Activated CD8-positive, alpha-beta memory T cell treated with anti-CD3 and anti-CD28 coated beads for 4 hours (primary cell): ENCODE measurements at places on chromosomes 6 and 20.

DNA sequence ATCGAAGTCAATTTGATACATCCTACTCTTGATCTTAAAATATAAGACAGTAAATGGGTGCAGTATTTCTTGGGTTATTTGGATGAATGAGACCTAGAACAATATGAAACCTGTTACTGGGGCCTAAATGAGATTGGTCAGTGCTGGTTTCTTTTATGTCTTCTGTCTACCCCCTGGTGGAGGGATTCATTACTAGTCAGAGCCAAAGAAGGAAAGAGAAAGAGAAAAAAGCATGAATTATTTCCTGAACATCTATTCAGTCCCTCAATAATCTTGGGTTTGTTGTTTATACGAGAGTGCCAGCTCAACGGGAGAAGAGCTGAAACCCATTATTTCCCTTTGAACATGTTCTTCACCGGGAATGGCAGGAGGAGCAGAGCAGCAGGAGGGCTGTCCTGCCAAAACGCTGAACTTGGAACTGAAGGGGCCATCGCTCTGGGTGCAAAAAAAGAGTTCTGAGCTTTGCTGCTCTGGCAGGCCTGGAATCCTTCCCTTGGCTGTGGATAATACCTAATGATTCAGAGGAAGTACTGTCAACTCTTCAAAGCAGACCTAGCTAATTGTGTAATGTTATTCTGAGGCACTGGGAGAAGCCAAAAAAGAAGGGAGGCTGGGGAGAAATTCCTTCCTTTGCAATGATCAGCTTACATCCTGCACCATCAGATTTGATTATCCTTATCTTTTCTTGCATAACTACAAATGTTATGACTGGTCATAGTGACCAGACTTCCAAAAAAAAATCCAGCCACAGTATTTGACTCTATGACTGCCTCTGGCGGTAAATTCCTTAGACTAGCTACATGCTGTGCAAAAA lies 72.0 kb downstream of the BLOC1S5 start:
- DNase-seq, result no peak

DNA sequence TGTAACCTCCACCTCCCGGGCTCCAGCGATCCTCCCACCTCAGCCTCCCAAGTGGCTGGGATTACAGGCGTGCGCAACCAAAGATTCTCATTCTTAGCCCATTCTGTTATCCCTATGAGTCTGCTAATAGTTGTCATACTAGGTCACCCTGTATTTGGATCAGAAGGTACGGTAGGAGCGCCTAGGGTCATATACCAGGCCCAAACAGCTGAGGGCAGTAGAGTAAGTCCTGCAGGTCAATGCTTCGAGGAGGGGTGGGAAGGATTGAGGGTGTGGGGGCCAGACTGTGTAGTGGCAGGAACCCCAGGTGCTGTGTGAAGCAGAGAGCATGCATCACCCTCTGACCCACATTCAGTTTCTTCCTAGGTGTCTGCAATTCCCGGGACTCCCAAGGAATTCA lies 22.7 kb upstream of the POU5F1 start:
- no peak for DNase-seq

DNA sequence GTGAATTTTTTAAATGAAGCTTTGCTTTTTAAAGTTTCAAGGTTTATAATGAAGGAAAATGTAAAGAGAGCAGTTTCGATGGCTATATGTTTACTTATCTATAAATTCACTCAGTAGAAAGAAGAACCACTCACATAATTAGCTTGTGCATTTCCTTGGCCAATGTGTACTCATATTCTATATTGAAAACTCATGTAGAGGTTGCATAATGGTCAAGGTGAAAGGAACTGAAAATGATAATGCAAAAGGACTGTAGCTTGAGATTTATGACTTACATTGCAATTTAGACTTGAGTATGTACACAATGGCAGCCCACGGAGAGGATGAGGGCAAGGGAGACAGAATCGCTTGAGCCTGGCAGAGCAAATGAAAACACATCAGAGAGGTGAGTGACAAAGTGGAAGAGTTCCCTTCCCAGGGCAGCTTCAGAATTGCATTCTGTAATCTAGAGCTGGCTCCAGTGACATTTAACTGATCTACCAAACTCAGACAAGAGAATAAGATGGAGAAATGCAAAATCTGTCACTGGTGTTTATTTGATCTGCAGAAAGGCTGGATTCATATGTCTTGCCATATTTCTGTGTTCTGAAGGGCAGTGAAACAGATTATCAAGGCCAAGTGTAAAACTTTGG lies 191.8 kb downstream of the TMEM200A start:
- DNase-seq, result no peak

GRCh38 chr20:7806831-7807230 lies 133.4 kb downstream of the HAO1 start:
- DNase-seq, result no peak

DNA sequence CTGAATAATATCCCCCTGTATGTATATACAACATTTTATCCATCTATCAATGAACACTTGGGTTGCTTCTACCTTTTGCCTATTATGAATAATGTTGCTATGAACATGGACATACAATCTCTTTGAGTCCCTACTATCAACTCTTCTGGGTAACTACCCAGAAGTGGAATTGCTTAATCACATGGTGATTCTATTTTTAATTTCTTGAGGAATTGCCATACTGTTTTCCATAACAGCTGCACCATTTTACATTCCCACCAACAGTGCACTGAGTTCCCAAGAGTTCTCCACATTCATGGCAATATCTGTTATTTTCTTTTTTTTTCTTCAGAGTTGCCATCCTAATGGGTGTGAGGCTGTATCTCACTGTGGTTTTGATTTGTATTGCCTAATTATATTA lies 88.3 kb downstream of the ZHX3 start:
- no peak for DNase-seq

DNA sequence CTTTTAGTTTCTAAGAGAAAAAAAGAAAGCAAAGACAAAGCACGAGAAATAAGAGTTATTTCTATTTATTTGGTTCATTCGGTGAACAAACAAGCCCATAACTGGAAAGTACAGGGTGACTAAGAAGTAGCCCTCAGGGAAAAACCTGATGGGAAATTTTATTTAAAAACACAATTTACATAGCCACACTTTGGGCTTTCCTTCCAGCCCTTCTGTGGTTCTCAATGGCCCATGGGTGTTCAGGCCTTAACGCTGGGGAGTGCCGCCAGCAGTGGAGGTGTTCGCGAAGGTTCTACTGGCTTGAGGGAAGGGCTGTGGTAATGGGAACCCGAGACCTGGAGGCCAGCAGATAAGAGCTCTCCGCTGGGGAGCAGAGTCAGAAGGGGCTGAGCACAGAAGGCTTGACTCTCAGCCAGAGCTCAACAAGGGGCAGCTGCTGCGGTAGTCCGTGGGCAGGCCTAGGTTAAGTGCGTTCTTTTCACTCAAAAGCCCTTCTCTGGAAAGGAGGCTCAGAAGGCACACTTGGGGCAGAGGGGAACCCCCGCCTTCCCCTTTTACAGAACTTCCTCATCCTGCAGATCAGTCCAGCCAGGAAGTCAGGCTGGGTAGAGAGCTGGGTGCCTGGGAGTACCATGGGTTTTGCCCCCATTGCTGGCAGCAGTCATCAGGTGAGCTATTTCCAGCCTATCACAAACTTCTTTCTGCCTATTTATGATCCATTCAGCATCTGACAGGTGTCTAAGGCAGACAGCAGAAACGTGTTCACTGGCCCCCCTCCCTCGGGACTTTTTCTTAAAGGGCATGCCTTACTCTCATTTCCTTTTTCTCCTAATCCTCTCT lies 8.8 kb upstream of the CD83 start:
- no peak for DNase-seq

GRCh38 chr6:18861204-18861603 lies 474.1 kb downstream of the RNF144B start:
- no peak for DNase-seq

DNA sequence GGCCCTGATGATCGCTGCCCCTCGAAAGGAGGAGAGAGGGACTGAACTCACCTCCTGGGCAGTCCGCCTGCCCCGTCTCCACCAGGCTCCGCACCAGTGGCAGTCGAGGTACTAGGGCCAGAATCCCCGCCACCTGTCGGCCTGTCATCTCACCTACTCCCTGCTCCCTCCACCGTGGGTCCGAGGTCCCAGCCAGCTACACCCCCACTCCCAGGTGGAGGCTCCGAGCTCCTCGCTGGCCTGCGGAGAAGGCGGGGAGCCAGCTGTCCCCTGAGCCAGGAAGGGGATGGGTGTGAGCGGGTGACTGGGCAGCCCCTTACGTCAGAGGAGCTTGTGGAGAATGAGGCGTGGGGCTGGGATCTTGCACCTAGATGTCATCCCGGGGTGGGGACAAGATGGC lies 1066.5 kb upstream of the MANEA start:
- DNase-seq, result no peak

- DNase-seq, result no peak
Observed at GRCh38 chr6:157955675-157956074, 26.0 kb upstream of the SYNJ2 start.

DNA sequence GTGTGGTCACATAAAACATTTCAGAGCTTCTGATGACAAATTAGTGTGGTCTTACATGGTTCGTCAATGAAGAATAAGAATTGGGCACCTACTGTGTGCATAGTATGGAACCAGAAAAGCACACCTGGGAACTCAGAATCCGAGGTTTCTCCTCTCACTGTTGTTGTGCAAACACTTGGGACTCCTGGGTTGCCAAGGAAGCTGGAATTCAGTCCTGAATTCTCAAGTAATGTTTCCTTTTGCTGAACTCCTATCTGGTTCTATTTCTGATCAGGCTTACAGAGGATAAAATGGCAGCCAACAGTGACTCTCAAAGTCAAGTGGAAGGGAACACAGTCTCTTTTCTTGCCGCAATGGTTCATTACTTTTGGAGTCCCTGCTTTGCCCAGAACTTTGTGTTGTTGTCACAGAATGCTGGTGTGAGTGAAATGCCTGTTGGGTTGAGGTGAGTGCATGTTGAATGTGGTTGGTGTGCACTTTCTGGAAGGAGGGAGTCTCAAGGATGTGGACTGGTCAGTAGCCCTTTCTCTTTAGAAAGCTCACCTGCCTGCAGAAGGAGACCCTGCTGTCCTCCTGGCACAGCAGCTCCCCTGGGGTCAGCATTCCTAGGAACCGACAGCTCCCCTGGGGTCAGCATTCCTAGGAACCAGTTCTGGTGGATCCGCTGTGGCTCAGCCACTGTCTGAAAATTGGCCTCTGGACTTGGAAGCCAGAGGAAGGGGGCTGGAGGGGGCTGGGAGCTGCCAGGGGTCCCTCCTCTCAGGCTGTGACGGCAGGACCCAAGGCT lies 1.4 kb downstream of the UNC93A start:
- DNase-seq, result no peak

DNA sequence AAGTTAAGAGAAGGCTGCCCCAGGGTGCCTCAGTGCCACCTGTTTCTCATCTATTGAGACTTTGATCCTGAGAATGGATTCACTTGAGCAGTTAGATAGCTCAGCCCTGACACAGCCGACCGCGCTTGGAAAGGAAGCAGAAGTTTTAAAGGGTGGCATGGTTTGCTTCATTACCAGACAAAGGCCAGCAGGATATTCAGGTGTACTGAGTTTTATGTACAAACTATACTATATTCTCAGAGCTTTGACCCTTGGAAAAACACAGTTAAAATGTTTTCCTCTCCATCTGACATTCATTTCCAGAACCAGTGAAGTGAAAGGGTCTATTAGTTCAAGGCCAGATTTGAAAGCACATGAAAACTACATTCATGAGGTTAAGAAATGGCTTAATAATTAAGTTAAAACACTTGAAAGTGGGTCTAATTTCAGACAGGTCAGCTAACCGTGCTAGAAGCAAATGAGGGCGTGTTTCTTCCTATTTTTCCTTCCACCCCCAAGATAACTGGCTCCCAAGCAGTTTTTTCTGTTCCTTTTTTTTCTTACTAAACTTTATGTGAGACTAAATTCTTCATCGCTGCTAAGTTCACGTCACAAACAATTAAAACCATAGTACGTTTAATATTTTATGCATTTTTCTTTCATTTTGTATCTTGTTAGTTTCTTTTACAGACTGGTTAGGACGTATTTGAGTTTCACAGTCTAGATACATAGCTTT lies 385.3 kb upstream of the SOX4 start:
- DNase-seq, result no peak

DNA sequence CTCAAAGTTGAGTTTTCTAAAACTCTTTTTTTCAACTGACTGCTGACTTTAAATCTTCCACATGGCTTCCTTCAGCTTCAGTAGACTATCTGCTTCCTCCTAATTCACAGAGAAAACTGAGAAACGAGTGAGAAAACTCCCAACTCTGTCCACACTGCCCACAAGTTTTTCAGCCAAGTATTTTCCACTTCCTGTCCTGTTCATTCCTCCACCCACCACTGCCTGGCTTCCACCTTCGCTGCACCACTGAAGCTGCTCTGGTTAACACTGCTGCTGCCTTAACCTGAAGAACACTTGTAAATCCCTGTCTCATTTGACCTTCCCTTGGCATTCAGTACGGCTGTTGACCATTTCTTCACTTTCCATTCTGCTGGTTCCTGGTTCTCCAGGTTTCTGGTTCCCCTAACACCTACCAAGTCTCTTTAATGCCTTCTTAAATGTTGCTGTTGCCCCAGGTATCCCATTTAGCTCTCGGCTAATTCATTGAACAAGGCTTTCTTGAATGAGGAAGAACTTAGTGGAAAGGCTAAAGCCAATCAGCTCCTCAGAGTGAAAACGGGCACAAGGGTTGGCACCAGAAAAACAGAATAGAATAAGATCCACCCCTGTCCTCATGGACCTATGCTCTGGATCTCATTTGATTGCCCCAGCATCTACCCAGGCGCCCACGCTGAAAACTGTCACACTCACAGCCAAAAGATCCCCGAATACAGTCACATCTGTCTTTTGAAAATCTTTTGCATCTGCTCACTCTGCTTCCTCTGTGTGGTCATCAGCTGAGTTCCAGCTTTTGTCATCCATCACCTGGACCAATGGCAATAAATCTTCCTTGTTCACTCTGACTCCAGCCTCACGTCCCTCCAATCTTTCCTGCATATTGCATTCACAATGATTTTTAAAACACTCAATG lies 104.4 kb upstream of the TAB2 start:
- no peak for DNase-seq
